Left cardiac atrium (tissue), 4 donors: ENCODE measurements at places on chromosomes 13 and 19.

DNA sequence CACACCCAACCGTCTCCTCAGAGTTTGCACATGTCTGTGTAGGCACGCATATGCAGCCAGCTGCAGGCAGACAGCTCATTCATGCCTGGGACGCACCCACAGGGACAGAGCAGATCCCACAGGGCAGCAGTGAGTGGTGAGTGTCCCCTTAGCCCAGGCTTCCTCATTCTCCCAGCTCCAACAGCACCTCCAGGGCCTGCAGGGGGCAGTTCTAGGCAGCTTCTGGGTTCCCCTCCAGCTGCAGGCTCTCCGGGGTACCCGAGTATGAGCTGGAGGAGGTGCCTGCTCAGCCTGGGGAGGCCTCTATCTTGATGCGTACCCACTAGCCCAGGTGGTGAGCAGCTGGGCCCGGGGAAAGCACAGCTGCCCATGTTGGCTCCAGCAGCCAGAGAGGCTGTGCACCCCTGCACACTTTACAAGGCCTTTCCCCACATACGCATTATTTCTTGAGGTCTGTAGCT, 1.3 kb upstream of the SHANK1 start:
- DNase-seq: no peak

GRCh38 chr19:8332976-8333766, 9.9 kb downstream of the KANK3 start:
- DNase-seq: peak; percentile 38

DNA sequence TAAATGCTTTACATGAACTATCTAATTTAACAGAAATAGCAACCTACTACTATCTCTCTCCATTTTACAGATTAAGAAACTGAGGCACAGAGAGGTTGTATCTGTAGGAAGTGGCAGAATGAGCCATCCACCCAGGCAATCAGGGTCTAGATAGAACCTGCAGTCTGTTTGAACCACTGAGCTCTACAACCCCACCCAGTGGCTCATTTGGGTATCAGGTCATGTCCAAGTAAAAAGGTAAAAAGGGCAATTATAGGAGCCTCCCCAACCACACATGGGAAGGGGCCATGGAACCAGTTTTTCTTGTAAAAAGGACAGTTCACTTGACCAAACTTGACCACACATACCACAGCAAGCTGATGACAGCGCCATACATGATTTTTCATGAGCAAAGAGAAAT, 92.9 kb upstream of the SGCG start:
- DNase-seq: no peak

- DNase-seq: no peak
Observed at GRCh38 chr13:109790086-109790485, 3.7 kb upstream of the IRS2 start.
